NT2/D1 (cell line): ENCODE measurements at places on chromosomes 12 and 14.

DNA sequence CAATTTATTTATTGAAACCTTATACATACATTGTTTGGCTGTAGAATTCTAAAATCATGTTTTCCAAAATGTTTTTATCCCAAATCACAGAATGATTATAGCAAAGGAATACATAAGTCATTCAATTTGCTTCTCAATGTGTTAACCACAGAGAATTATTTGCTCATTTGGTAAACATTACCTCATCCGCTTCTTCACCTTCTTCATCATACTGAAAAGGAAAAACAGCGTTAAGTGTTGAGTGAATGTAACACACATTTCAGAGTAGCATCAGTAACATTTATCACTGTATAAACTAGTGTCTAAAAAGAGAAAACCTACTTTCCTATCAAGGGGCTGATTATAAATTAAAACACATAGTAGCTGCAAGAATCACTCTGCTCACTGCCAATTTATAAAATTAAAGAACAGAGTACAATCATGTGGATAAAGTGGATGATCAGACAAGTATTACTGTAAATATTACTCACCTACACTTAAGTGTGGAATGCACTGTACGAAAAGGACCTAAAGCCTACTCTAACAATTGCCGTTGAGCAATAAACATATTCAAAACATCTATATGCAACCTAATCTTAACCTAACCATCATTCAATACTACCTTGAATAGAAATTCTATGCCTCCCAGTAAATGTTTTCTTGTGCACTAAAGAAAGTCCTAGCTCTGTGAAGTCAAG, 18.1 kb upstream of the PHLDA1 start:
- DNase-seq = no peak

GRCh38 chr12:3142386-3142785, 65.2 kb downstream of the TSPAN9 start:
- DNase-seq = no peak

- no peak for DNase-seq
These were observed 51.2 kb downstream of the DNAH10 start for GRCh38 chr12:123813349-123813748.

- DNase-seq = no peak
These were observed 26.5 kb upstream of the PLXNC1 start for GRCh38 chr12:94121886-94122285.

- no peak for DNase-seq
These were observed 25.3 kb downstream of the PRPF40B start for GRCh38 chr12:49648712-49649003.

- DNase-seq = no peak
These were observed 36.9 kb upstream of the TTC7B start for GRCh38 chr14:90853116-90853515.

GRCh38 chr12:29103539-29103974, 45.5 kb upstream of the FAR2 start:
- DNase-seq = no peak

- no peak for DNase-seq
These were observed 11.2 kb downstream of the POLE start for GRCh38 chr12:132675757-132676432.

- DNase-seq = no peak
These were observed 986 bp downstream of the KRT77 start for GRCh38 chr12:52702338-52702737.

GRCh38 chr12:93502802-93503623, 35.7 kb downstream of the MRPL42 start:
- DNase-seq = peak; percentile 33

GRCh38 chr14:59283361-59283760, 94.9 kb downstream of the DAAM1 start:
- no peak for DNase-seq

DNA sequence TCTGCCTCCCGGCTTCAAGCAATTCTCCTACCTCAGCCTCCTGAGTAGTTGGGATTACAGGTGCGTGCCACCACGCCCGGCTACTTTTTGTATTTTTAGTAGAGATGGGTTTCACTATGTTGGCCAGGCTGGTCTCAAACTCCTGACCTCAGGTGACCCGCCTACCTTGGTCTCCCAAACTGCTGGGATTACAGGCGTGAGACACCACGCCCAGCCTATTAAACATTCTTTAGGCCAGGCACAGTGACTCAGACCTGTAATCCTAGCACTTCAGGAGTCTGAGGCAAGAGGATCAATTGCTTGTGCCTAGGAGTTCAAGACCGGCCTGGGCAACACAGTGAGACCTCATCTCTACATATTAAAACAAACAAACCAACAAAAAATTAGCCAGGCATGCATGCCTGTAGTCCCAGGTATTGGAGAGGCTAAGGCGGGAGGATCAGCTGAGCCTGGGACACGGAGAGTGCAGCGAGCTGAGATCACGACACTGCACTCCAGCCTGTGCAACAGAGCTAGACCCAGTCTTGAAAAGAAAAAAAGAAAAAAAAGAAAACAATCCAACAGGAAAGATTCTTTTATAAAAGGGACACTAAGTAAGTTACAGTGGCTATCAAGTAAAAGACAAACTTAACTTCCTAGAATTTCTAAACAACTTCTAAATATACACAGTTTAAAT, 70.2 kb downstream of the HECTD1 start:
- DNase-seq = no peak

- DNase-seq = no peak
These were observed 26.9 kb upstream of the IGF1 start for GRCh38 chr12:102507301-102507700.

- no peak for DNase-seq
These were observed at the start of gene BDKRB1 for GRCh38 chr14:96255501-96256366. Gene BDKRB1, plus strand, starts transcription at chr14:96256210. Its CDS starts 7,473 bp downstream, at chr14:96263683.

- DNase-seq = no peak
These were observed 346.0 kb upstream of the TBX3 start for GRCh38 chr12:115030017-115030416.

DNA sequence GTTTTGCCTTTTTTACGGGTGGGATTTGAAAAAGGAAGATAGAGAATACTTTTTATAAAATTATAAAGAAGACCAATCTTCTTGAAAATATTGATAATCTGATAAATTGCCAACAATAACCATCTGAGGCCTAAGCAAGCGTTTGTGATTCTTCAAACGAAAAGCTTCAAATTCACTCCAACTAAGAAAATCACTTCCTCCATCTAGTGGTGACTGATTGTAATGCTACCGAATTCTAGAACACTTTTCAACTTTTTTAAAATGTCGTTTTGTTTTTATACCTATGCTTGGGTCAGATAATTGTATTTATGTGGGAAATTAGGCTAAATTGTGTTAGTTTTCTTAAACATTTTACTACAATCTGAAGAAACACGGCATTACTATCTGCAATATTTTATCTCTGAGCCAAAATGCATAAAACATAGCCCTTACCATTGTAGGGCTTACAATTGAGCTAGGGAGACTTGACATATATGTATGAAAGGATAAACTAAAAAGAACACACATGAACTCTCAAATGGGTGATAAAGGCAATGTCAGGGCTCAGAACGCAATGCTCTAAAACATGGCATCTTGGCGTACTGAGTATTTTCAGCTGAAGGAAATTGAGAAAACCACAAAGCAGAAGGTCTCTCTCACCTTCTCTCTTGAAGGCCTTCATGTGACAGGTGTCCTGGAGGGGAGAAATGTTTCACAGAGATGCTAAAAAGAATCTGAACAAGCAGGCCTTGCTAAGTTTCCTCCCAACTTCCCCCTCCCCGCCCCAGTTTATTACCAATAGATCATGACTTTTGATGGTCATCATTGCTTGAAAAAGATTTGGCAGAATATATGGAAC, 36.8 kb upstream of the G2E3 start:
- DNase-seq = no peak

DNA sequence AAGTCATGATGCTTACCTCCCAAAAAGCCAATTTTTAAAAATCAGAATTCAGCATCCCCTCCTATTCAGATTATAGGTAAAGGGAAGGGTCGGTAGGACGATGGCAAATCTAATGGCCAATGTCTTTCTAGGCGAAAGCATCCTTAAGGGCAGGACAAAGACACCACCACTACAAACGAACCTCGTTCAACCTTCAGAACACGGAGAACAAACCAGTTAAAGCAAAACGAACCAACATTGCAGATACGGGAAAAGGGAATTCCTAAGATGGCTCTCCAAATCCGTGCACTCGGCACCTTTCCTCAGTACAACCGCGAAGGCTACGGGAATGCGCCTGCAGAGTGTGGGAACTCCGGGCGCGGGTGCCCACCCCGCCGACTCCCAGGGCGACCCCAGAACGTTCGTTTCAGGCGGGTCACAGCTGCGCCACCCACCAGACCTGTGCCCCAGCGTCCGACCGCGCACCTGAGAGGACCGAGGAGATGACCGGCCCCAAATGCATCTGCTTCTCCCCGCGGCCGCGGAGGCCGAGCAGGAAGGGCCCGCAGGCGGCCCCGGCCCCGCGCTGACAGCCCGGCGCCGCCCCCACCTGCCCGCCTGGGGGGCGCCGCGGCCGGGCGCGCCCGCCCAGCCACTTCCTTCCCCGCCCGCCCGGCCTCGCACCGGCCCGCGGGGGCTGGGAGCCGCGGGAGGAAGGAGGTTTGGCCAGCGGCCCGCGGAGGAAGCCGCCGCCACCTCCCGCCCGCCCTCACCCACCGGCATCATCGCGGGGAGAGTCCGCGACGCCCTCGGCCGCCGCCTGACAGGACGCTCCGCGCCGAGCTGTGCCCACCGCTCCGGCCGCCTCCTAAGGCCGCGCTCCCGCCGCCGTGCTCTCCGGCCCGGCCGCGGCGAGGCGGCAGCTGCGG, 578 bp downstream of the PPP1R13B start:
- no peak for DNase-seq

DNA sequence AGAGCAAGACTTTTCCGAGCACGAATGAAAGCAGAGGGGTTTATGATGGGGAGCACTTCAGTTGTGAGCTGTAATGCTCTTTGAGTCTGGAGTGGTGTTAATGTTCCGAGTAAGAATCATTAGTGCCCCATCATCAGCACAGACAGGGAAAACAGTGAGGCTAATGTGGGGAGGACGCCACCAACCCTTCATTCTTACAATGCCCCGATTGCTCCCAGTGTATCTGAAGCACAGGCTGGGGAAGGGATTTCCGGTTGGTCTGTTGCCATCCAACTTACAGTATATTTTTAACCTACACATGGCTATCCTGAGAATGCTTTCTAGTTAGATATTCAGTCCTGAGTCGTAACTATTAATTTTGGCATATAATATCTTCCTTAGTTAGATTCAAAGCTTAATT, 141.6 kb downstream of the APAF1 start:
- no peak for DNase-seq

GRCh38 chr12:62351326-62351725, 91.1 kb downstream of the USP15 start:
- no peak for DNase-seq

GRCh38 chr14:87573591-87573990, 419.4 kb downstream of the GALC start:
- DNase-seq = no peak

- no peak for DNase-seq
These were observed 44.6 kb downstream of the CEP83 start for GRCh38 chr12:94415066-94415465.

GRCh38 chr12:79637093-79637492, 53.7 kb downstream of the PAWR start:
- DNase-seq = no peak

DNA sequence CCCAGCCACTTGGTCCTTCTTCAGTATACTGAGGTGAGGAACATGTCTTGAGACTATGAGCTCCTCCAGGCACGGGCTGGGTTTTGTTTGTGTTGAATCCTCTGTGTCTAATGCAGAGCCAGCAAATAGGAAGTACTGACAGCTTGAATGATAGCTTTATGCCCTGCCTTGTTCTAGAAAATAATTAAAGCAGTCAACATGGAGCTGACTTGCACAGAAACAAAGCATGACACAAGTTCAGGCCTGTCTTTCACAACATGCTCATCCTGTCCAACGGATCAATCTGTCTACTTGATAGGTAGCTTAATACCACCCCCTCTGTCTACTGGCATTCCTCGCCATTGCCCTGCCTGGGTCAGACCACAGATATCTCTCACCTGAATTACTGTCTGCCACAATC, 140.9 kb downstream of the ESRRB start:
- no peak for DNase-seq

- no peak for DNase-seq
These were observed 24.2 kb downstream of the SH2B3 start for GRCh38 chr12:111429828-111430432.

DNA sequence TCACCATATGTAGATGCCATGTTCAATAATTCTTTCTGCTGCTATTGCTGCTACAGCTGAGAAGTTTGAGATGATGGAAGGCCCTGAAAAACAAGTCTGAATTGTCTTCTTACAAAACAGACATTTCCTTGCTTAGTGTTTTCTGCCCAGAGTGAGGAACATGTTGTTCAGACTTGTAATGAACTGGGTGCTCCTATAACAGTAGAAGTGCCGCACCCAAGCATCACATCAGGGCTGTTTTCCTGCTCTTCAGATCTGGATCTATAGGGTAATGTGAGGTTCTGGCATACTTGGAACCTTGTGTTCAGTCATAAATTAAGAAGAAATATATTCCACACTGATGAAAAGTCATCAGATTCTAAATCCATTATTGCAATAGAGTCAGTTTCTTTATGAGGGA, 171.9 kb upstream of the DIO2 start:
- DNase-seq = no peak

DNA sequence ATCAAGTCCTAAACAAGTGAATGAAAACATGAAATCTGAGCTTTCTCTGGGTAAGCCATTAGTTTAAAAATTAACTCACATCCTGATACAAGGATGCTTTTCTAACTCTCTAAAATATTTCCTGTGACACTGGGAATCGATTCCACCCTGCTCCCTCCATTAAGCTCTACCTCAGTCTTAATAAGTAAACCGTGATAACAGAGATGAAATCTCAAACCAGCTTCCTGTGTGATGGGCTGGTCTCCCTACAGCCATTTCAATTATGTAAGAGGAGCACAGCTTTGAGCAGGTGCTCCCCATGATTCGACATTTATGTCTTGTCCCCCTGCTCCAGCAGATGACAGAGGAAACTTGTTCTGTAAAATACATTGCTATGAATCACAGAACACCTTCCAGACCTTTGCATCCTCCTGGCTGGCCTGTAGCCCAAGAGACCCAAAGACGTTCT, 59.0 kb downstream of the GAS2L3 start:
- no peak for DNase-seq
